Stimulated activated CD8-positive, alpha-beta memory T cell treated with anti-CD3 and anti-CD28 coated beads, Interleukin-15, amount 100 ng/mL, for 48 hours (primary cell): ENCODE measurements at places on chromosomes 7 and 10.

DNA sequence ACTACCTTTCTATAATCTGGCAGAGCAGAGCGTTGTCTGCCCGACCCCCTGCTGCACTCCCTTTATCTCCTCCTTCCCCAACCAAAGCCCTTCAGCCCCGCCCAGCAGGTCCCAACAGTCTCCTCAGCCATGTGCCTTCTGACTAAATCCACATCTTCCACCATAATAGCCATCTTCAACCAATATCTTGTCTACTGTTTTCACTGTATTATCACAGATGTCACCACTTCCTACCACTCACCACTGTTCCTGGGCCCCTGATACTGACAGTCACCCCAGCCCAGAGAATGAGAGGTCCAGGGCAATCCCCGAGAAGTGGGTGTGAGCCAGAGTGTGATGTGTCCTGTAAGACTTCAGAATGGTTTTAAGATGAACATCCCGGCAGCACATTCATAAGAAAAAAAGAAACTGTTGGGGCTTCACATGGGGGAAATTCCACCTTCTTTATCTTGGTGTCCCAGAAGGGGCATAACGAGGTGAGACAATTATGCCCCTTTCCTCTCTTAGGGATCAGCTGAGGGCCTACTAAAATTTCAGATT is 25.3 kb downstream of the CCDC6 start:
- peak; percentile 72 for DNase-seq

DNA sequence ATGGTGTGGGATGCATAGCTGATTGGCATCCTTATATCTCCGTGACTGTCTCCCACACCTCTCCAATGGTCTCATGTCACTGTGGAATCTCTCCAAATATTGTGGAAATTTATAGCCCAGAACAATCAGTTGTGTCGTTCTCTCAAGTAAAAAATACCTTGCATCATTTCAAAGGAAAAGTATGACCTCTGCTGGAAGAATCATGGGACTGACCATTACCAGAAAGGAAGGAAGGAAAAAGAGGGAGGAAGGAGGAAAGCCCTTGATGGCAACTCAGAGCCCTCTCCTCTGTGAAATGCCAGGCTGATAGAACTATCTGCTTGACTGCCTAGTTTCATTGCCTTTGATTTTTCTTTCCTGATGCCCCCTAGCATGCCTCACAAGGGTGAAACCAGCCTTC is 76.3 kb downstream of the FOXI2 start:
- DNase-seq = no peak

DNA sequence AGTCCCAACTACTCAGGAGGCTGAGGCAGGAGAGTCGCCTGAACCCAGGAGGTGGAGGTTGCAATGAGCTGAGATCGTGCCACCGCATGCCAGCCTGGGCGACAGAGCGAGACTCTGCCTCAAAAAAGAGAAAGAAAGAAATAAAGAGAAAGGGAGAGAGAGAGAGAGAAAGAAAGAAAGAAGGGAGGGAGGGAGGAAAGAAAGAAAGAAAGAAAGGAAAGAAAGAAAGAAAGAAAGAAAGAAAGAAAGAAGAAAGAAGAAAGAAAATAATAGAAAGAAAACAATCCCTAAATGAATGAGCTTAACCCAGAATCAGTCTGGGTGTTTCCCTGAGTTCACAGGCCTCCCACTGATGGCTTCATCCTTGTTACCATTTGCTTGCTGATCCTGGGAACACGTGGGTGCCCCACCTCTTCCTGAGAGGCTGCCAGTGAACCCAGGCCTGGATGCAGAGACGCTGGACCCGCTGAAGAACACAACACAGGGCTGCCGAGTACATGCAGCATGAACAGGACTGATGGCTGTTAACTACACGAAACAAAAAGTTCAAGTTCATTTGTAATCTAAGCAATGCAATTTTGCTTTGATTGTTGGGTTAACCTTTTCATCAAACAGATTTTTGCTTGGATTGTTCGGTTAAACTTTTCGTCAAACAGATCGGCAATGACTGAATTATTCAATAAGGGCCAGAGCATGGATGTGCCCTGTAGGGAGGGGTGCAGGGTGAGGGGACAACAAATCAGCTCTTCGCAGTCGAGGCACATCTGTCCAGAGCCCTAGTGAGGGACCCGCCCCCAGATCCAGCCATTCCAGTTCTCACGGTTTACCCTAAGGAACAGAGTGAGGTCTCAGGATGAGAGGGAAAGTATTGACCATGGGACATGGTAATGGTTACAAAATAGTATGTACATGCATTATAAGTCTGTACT is 11.5 kb downstream of the NPFFR1 start:
- DNase-seq = no peak

DNA sequence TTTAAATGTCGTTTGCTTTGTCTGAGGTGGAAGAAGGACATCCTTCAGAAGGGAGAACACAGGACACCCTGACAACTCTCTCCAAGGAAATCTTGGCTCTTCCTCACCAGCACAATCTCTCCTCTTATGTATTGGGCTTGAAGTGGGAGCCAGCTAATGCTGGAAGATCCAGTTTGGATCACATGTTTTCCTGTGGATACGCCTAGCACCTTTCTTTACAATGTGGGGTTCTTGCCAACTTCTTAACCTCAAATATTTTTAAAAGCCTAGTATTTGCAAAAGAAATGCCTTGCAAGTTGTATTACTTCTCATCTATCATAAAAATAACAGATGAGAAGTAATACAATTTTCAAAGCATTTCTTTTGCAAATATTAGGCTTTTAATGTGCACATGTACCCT is 76.4 kb downstream of the FRMD4A start:
- no peak for DNase-seq

DNA sequence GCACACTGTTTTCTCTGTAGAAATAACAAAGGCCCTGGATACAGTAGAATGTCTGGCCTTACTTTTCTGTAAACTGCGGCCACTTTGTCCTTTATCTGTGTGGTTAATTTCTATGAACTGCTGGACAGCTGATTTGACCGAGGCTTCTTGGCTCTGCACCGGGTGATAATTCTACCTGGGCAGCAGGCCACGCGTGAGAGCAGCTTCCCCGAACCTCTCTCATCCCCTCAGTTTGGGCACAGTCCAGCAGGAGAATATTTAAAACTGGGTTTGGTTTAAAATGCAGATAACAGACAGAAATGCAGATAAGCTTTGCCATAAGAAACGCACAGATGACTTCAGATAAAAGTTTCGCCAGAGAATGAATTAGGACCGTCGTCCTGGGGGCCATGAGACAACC is 81.0 kb downstream of the CELF2 start:
- DNase-seq = no peak

DNA sequence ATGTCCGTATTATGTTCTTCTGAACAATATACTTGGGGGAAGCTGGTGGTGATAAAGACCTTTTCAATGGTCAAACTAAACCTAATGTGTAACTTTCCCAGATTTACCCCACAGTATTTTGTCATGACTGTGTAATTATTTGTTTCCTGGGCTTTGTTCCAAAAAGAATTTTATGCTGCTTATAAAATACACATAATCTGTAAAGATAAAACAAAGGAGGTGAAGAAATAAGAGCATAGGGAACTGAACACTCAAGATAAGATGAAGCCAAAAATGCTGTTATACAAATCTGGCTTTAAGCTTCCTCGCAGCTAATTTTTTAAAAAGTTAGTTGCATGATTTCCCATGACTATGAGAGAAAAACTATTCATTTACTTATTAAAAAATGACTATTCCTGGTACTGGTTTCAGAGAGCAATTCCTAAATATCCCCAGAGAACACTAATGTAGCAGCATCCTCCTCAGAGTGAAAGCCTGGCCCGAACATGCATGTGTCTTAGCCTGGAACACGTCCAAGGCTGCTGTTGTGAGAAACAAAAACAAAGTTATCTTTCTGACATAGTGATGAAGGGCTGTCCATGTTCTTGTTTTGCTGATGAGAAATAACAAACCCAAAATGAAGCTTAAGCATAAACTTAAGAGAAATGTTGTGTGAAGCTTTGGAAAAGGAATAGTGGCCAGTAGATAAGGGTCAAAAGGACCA is 33.9 kb downstream of the MALSU1 start:
- no peak for DNase-seq

DNA sequence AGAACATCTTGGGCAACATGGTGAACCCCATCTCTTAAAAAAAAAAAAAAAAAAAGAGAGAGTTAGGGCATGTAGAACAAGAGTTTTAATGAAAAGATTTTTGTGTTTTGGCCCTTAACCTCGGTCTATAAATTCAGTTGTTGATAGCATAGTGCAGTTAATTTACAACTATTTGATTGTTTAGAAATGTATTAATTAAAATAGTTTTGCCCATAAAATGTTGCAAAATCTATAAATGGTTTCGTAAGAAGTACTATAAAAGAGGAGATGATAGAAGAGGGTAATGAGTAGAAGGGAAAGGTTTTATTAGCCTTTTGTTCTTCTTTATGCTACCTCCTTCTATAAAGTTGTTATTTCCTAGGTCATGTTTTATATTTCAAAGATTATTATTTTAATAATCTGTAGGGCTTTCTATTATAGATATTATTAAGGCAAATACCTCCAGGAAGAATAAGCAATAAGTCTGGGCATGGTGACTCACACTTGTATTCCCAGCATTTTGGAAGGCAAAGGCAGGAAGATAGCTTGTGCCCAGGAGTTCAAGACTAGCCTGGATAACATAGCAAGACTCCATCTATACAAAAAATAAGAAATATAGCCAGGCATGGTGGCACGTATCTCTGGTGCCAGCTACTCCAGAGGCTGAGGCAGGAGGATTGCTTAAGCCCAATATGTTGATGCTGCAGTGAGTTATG is 73.3 kb downstream of the MCU start:
- DNase-seq = no peak

DNA sequence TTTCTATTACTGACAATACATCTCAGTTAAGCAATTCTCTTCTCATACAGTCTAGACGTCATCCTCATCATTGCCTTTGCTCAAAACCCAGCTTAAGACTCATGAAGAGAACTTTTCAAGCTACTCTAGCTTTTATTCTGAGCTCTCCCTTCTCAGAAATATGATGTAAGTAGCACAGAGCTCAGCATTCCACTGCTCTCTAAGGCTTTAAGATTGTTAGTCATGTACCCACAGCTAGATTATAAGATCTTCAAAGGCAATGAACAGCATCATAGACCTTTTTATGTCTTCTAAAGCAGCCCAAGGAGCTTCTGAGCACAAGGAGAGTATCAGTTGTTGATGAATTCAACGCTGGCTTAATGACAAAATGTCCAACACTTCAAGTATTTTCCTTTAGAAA is 119.3 kb downstream of the NRP1 start:
- DNase-seq = no peak

GRCh38 chr10:130560116-130560515 is 423.9 kb downstream of the GLRX3 start:
- no peak for DNase-seq

GRCh38 chr10:128052696-128053095 is 73.5 kb downstream of the MKI67 start:
- no peak for DNase-seq
